ENCODE measurements at places on chromosomes 12 and 14.

GRCh38 chr14:90061685-90062126 lies at the start of gene KCNK13:
TSS of gene KCNK13 (plus strand) at chr14:90061994. CDS start at chr14:90062206, 212 bp downstream.
- no peak for DNase-seq

GRCh38 chr12:80708975-80709328 lies 1.5 kb downstream of the MYF6 start:
- DNase-seq = no peak

- no peak for DNase-seq
Measured at GRCh38 chr12:72141381-72141780, 130.8 kb upstream of the TRHDE start.

DNA sequence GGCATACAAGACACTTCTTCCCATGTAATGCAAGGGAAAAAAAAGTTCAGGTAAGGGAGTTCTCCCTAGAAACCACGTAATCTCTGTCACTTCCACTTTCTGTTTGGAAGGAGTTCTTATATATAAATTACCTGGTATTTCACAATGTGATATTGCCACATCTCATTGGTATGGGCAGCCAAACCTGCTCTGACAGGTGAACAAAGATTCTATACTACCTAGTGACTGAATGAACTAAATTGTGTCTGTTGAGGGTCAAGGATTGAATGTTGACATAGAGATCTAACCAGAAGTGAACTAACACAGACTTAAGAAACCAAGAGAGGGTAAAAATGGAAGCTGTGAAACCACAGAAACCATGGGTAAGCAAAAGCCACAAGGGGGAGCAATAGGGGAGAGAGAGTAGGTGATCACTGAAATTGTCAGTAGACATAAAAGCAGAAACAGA lies 161.3 kb downstream of the RPL10L start:
- DNase-seq = no peak

GRCh38 chr12:38120438-38120837 lies 196.1 kb upstream of the ALG10B start:
- DNase-seq = no peak

DNA sequence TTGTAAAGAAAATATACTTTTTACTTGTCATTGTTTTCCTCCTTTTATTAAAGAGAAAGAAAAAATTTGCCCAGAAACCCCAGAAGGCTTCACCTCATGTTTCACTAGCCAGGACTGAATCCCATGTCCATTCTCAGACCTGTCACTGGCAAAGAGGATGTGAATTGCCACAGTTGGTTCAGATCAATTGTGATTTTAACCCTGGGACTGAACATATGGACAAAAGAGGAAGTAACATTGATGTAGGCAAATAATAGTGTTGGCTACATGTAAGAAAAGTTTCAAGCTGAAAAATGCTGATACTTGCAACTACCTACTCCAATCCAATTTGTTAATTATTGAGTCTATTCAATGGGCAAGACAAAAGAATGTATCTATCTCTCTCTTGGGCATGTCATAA lies 8.6 kb upstream of the CCDC196 start:
- DNase-seq = no peak

DNA sequence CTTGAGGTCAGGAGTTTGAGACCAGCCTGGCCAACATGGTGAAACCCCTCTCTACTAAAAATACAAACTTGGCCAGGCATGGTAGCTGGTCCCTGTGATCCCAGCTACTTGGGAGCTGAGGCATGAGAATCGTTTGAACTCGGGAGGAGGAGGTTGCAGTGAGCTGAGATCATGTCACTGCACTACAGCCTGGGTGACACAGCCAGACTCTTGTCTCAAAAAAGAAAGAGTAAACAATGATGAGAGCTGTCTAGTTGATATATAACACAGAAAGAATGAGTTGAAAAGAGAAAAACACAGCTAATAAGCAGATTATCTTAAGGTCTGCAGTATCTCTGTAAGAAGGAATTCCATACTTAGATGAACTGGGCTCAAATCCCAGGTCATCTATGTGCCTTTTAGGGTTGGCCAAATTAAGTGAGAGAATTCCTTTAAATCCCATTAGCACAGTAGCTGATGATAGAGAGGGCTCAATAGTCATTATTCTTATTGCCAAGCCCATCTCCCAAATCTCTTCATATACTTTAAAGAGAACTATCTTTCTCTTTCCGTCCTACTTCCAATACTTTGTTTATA lies 31.1 kb upstream of the STRAP start:
- no peak for DNase-seq

Data from left forelimb (tissue), 1 donor.